NCI-H187 treated with DMSO at 0.1 percent for 48 hours (cell line): ENCODE measurements at places on chromosomes 16 and 17.

- no peak for DNase-seq
Observed at GRCh38 chr17:49752508-49752907, 11.4 kb downstream of the FAM117A start.

DNA sequence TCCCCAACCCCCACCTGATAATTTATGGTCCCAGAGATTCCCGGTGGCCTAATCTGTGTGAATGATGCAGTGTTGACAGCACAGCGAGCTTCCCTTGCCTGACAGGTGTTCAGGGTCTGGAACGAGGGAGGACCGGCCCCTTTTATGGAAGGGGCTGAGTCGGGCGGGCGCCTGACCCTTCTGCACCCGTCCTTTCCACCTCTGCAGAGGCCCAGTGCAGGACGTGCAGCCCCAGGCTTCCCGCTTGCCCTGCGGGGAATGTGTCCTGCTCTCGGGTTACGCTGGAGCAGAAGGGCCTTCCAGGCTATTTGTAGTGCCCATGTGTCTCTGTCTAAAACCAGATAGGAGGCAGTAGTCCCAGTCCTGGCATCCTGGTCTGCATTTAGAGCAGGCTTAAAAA is 16.2 kb downstream of the SMTNL2 start:
- no peak for DNase-seq

DNA sequence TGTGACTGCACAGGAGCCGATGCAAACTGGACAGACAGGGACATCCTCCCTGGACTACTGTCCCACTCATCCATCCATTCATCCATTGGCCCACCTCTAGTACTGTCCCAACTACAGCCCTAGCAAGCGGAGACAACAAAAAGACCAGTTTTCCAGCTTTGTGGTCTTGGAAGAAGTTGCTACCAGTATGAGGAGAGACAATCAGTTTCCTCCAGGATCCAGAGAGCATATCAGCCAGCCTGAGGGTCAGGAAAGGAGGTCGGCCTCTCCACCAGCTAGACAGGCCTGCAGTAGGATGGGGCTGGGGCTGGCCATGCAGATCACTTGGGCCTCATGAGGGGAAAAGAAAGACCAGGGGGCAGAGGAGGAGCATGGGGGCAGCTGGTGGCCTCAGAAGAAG is 16.8 kb downstream of the KRT33A start:
- DNase-seq: no peak

- DNase-seq: no peak
Observed at GRCh38 chr16:2172688-2173335, 17.2 kb downstream of the TRAF7 start.

- DNase-seq: no peak
Observed at GRCh38 chr17:77124192-77124889, 16.4 kb upstream of the SEC14L1 start.

DNA sequence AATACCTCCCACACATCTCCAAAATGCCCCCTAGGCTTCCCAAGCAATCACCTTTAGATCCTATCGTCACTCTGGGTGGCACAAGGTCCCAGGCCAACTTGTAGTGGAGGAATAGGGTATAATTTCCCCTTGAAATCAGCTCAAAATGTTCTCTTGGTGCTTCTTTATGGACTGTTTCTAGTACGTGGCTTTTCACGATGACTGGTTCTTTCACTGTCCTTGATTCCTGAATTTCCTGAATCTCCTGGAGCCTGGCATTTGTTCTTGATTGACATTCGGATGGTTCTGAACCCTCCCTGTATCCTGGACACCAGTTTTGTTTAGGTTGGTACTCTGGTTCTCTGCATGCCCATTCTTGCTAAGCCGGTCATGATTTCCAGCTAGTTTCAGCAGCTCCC is 6.9 kb upstream of the VPS53 start:
- DNase-seq: no peak

DNA sequence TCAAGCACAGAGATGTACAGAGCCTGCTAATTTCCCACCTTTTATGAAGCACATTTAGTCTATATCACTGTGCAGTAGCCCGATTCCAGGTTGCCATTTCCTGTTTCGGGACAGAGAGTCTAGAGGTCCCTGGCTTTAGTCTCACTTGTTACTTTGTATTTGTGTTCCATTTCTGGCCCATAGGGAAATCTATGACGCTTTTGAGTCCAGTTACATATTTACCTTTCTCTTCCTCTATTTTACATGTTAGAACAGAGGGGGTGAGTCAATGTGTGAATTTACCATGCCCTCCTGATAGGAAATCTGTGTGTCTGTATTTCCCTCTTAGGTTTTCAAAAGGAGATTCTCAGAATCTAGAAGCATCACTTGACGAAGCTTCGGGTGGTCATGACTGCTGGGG is 227.1 kb upstream of the ZFHX3 start:
- DNase-seq: no peak

DNA sequence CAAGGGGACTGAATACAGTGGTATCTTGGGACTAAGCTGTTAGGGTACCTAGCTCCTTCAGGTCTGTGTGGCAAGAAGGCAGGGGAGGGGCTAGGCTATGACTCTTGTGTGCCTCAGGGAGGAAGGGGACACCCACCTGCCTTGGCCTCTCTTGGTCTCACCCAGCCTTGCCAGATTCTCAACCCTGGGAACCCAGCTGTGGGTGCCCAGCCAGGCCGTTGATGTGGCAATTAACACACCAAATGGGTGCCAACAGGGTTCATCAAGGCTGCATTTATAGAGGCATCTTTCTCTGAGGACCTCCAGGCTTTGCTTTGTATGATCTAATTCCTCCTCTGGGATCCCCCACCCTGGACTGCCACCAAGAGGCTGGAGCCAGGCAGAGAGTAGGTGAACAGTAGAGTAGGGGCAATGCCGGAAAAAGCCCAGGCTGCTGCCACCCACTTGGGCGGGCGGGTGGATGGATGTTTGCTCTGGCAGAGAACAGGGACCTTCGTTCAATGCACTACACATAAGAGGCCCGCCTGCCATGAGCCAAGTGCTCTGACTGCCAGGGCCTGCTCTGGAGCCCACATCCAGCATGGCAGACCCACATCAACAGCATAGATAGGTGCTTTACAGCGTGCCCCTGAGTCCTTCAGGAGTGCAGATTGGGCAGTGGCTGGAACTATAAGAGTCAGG is 3.2 kb upstream of the ASB16 start:
- DNase-seq: no peak

- DNase-seq: no peak
Observed at GRCh38 chr17:72531729-72532128, 410.9 kb downstream of the SOX9 start.

DNA sequence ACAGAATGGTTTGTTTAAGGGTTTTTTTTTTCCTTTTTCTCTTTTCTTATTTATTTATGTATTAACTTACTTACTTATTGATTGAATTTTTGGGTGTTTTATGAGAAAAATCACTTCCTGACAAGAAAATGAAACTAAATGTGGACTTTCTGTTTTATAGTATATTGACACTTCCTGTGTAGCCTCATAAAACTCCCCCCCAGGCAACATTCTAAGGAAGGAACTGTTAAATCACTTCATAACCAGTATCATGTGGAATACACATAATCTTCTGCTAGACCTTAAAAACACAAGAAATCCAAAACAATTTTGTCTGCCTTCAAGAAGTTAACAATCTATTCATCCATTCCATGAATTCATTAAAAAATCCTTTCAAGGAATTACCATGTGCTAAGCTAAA is 164.1 kb upstream of the TOM1L1 start:
- no peak for DNase-seq

- no peak for DNase-seq
Observed at GRCh38 chr17:40450175-40450574, 6.9 kb downstream of the IGFBP4 start.

- no peak for DNase-seq
Observed at GRCh38 chr16:82008957-82009592, 2.2 kb downstream of the SDR42E1 start.

GRCh38 chr16:12497526-12497925 is 306.2 kb downstream of the CPPED1 start:
- no peak for DNase-seq

DNA sequence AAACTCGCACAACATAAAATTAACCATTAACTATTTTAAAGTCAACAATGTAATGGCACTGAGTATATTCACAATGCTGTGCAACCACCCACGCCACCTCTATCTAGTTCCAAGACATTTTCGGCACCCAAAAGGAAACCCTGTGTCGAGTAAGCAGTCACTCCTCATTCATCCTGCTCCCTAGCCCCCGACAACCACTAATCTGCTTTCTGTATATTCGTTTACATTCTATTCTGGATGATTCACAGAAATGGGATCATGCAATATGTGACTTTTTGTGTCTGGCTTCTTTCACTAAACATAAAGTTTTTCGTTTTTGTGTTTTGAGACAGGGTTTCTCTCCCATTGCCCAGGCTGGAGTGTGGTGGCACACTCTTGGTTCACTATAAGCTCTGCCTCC is 42.2 kb upstream of the HAPSTR1 start:
- DNase-seq: no peak

GRCh38 chr16:1141191-1141590 is 11.7 kb upstream of the CACNA1H start:
- DNase-seq: no peak

DNA sequence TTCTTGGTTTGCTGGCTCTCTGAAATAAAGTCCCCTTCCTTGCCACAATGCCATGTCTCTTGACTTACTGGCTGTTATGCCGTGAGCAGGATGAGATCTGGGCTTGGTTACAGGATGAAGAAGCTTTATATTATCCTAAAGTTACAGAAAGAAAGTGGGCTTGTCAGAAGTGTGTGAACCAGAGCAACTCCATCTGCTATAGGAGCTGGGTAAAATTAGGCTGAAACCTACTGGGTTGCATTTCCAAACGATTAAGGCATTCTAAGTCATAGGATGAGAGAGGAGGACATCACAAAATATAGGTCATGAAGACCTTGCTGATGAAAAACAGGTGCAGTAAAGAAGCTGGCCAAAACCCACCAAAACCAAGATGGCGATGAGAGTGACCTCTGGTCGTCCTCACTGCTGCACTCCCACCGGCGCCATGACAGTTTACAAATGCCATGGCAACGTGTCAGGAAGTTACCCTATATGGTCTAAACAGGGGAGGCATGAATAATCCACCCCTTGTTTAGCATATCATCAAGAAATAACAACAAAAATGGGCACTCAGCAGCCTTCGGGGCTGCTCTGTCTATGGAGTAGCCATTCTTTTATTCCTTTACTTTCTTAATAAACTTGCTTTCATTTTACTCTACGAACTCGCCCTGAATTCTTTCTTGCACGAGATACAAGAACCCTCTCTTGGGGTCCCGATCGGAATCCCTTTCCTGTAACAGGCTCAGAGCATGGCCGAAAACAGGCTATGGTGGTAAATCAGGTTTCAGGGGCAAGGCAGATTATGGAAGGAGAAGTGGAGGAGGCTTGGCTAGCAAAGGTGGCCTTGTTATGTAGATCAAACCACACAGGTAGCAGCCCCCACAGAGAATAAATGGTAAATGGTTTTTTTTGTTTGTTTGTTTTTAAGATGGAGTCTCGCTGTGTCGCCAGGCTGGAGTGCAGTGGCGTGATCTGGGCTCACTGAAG is 81.3 kb upstream of the C16orf82 start:
- DNase-seq: no peak

DNA sequence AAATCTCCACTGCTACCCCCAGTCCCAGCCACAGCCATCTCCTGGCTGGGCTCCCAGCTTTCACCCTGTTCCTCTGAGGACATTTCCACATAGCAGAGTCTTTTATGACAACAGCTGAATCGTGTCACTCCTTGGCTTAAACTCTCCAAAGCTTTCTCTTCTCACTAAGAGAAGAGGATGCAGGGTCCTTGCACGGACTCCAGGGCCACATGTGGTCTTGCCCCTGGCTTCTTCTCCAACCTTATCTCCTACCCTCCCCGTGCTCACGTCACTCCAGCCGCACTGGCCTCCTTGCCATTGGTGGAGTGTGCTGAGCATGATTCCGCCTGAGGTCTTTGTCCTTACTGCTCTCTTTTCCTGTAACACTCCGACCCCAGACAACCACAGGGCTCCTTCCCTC is 39.9 kb upstream of the CCDC182 start:
- no peak for DNase-seq

DNA sequence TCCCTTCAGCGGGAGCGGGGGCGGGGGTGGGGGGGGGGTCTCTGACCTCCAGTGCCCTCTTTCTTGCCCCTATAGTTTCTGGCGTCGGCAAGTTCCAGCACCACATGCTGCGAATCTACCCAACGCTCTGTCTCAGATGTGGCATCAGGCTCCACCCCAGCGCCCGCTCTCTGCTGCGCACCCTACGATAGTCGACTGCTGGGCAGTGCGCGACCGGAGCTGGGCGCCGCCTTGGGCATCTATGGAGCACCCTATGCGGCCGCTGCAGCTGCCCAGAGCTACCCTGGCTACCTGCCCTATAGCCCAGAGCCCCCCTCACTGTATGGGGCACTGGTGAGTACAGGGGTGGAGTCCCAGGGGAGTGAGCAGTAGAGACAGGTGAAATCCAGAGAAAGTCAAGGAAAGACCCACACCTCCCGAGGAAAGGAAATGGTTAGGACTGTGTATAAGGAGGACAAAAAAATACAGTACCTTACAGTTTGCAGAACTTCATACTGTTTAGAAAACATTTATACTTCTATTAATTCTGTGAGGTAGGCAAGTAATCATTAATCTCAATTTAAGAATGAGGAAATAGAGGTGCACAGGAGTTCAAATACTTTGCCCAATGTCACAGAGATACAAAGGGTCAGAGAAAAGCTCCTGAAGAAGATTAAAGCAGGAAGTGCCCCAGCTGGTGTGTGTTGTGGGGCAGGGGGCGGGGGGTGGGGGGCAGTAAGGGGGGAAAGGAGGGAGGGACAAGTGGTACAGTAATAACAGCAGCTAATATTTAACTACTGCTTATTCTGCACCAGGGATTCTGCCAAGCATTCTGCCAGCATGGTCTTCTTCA is 2.5 kb downstream of the IRX6 start:
- no peak for DNase-seq

DNA sequence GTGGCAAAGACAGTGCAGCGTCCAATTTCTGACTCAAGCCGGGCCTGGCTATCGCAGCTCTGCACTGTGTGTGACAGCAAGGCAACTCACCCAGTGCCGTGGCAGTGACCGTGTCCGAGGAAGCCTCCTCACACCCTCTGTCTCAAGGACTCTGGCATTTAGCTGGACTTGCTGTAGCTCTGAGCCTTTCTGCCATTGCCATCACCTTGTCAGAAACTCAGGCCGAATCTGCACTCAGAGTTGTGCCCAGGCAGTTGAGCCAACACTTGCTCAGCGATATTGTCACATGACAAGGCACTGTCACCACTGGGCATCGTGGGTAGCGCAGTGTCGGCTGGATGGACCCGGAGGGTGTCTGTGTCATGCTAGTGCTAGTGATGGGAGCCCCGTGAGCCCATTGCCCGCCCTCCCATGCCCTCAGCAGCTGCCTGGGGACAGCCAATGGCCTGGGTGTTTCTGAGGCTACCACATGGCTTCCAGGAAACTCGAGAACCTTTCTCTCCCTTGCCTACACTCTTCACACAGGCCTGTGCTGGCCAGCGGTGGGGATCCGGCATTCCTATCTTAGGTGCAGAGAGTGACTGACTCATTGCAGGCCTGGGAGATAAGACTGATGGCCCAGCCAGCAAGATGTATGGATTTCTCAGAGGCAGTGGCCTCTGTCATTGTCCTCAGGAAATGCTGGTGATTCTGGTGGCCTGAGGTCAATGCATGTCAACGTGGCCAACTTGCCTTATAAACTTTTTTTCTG is 22.1 kb upstream of the STH start:
- DNase-seq: no peak

GRCh38 chr16:87661561-87661960 is 59.3 kb downstream of the JPH3 start:
- no peak for DNase-seq
